Spinal cord (tissue), 10 donors: ENCODE measurements at places on chromosomes 3 and 15. TPM values are rescaled to one million over a fixed set of nuclear protein-coding genes. Genes with fewer than 3 reads are reported as not detected.

Gene PSTPIP1
- total RNA-seq, result 3.3 TPM

- DNase-seq, result no peak
Measured at GRCh38 chr3:43023746-43024145, 44.6 kb downstream of the GASK1A start.

GRCh38 chr15:66472176-66472999, 25.2 kb downstream of the SNAPC5 start:
- DNase-seq, result no peak

- DNase-seq, result no peak
Measured at GRCh38 chr3:57809609-57809968, 53.5 kb downstream of the SLMAP start.

DNA sequence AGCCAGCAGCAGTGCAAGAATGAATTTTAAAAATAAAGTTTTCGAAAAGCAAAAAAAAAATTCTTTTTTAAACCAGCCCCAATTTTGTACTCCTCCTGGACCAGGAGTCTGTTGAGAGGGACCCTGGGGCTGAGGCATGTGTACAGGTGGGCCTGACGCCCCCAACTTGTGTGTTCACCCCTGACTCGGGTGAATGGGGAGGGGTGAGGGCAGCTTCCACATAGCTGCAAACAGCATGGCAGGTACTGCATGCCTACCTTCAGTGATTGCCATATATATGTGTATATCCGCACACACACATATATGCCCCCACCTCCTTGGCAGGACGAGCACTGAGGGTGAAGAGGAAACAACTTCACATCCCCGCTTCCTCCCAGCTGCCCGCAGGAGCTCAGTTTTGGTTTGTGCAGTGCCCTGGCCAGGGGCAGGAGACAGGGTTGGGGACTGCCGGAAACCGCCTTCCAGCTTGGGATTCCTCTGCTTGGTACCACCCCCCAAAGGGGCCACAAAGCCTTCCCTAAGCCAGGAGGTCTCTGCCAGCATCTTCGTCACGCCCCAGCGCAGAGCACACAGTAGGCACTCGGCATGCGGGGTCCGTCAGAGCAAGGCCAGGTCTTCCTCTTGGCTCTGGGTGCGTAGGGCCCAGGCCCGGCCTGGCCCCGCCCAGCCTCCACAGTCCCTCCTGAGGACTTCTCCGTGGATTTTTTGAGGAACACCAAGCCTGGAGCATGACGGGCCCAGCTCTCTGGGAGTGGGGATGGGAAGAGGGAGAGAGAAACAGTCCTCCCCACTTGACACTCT, 61.8 kb upstream of the RPL32 start:
- no peak for DNase-seq

Gene RASL12
- total RNA-seq, result 18.1 TPM

GRCh38 chr15:74019734-74020133, 25.2 kb downstream of the PML start:
- DNase-seq, result peak; percentile 69

DNA sequence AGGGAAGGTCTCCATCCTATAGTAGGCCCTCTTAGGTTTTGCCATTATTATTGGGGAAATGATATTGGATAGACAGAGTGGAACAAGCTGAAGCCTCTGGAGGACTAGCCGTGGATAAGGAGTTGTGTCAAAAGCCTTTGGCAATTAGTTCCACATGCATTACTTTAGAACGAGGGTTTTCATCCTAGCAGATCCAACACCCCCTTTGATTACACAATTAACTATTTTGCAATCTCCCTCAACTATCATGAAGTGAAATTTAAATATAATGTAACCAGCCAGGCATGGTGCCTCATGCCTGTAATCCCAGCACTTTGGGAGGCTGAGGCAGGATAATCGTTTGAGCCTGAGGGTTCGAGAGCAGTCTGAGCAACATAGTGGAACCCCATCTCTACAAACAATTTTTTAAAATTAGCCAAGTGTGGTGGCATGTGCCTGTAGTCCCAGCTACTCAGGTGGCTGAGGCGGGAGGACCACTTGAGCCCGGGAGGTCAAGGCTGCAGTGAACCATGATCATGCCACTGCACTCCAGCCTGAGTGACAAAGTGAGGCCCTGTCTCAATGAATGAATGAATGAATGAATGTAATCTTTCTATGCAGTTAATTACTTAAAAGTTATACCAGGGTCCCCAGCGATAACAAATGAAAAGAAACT, 56.8 kb downstream of the PXYLP1 start:
- DNase-seq, result no peak

- no peak for DNase-seq
Measured at GRCh38 chr15:41544650-41545015, 576 bp upstream of the RPAP1 start.

Gene PP2D1
- not detected for total RNA-seq

DNA sequence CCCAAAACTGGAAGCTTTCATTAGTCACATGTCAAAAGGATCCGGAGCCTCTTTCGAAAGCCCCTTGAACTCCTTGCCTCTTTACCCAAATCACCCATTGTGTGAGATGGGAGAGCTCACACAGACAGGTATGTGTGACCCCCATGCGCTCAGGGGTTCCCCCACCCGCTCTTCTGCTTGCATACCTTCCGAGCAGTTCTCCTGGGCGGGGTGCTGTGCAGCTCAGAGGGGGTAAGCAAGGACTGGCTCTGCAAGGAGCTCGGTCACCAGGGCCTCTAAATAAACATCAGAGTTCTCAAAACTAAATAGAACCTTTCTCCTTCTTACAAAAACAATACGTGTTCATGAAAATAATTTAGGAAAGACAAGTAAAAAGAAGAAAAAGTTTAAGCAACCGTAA, 55.7 kb downstream of the PXYLP1 start:
- DNase-seq, result no peak

GRCh38 chr3:132418916-132419315, 1.6 kb downstream of the DNAJC13 start:
- no peak for DNase-seq

GRCh38 chr15:32716915-32717425, 834 bp upstream of the GREM1 start:
- no peak for DNase-seq

DNA sequence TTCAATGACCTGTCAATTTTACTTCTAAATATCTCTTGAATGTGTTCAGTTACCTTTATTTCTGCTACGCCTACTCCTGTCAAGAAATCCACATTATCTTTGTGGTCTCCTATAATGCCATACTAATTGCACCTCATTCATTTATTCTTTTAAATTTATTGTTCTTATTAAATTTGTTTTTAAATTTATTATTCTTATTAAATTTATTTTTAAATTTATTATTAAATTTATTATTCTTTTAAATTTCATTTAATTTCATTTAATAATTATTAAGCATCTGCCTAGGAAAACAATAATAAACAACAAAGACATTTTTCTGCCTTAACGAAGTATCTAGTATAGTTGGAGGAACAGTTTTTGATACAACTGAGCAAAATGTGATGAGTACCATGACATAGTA, 211.7 kb downstream of the ZPLD1 start:
- DNase-seq, result no peak

GRCh38 chr3:160622263-160623045, 54.5 kb upstream of the ARL14 start:
- DNase-seq, result no peak
